ENCODE measurements at places on chromosomes 4 and X.
A peak's percentile ranks its signal among the peaks of the same experiment; 100 is the strongest.

DNA sequence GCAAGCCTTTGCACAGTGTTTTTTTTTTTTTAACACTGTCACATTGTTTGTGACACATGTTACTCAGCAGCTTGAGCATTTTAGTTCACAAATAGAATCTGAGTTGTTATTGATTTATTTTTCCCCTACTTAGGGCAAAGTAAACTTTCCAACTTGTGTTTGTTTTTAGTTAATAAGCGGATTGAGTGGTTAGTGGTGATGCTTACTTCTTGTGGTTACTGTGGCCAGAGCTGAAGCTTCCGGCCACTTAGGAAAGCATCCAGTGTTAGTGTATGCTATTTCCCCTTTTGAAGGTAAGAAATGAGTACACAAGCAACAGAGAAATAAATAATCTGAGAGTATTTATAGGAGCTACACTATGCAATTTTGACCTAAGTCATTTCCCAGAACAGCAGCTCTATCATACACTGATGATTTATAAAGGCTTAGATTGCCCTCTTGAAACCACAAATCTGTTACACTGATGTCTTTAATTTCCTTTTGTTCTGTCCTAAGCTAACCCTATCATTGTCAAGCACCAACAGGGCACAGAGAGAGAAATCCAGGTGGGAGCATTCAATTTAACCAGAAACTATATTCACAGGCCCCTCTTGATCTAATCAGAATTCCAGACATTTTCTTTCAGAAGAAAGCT lies 2464.6 kb downstream of the PCDH7 start:
- no peak for DNase-seq

DNA sequence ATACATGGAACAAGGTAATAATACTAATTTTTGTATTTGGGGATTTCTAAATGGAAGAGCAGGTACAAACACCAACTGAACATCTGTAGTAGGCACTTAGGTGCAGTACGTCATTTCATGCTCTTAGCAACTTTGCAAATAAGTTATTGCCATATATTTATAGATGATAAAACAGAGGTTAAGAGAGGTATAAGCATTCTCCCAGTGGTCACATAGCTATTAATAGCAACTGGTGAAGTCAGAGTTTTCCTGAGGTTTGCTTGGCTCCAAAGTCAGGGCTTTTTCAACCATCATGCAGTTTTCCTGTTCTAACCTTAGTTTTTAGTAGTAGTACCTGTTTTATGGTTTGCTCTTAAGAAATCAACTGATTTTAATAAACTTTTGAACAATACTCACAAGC lies 10.9 kb downstream of the ARHGEF38 start:
- DNase-seq, result no peak

- DNase-seq, result no peak
Observed at GRCh38 chr4:10013722-10014121, 7.6 kb downstream of the SLC2A9 start.

GRCh38 chr4:1053080-1053661 lies 41.7 kb downstream of the FGFRL1 start:
- DNase-seq, result no peak

DNA sequence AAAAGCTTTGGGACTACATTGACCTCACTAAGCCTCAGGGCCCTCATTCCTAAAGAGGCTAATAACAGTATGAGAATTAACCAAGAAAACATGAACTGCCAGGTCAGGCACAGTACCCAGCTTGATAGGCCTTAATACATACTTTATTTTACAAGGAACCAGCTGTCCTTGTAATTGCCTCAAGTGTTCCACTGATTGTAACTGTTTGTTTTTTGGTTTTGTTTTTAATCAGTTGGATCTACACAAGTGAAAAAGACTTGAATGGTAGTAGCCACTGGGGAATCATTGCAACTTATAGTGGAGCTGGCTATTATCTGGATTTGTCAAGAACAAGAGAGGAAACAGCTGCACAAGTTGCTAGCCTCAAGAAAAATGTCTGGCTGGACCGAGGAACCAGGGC lies 35.6 kb downstream of the PKD2 start:
- DNase-seq, result no peak

DNA sequence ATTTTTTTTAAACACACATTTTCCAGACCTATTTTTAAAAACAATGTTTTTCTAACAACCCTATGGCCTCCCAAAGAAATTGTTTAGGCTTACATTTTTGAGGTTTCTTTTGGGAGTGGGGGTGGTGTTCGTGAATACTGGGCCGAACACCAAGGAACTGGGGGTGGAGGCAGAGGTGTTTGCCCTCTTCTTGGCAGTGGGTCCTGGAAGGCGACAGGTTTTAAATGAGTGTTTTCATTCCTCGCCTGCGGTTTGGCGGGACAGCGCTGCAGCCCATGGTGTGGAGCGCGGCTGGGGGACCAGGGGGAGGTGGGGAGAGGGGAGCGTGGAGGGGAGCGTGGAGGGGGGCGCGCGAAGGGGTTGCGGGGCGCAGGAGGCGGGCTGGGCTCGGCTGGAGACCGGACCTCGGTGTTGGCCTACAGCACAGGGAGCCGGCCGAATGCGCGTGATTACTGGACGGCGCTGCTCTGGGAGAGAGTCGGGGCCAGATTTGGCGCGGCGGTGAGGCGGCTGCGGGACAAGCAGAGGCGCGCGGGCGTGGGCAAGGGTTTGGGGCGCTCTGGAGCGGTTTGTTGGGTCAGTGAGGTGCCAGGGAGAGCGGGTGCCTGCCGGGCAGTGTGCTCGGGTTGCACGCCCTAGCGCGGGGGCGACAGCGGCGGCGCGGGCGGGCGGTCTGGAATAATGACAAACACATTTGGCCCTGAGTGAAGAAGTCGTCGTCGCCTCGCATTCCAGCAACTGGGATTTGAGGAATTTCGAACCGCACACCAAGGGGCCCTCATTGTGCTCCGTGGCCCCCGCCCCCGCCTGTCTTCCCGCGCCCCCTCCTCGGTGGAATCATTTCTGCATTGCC lies 764 bp downstream of the PDGFRA start:
- DNase-seq, result no peak

DNA sequence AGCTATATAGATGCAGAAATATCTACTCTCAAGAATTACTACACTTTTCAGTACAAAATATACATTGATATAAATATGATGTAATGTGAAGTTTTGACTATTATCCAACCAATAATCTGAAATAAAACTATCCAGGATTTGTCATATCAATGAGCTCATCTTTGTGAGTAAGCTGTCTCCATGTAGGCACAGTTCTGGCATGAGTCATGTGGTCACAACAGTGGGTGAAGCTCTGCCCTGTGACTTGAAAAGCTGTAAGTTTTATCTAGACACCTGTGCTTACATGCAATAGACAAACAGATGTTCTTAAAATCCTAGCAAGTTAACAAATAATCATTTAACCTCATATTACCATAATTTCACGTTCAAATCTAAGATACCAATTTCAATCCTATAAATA lies 192.7 kb downstream of the GABRG1 start:
- no peak for DNase-seq

DNA sequence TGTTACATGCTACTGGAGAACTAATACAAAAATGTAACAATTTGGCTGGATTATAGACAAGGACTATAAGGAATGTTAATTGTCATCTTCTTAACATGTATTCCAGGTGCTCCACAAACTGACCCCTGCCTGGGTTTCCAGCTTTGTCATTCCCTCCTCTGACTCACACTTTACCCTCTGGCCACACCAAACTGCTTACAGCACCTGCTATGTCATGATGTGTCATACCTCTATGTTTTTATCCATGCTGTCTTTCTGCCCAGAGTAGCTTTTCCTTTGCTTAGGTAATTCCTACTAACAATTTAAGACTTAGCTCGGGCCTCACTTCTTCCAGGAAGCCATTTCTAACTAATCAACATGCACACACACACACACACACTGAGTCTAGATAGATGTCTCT lies 14.0 kb upstream of the SHROOM4 start:
- no peak for DNase-seq

GRCh38 chrX:136210243-136210642 lies 41.0 kb downstream of the MAP7D3 start:
- no peak for DNase-seq

DNA sequence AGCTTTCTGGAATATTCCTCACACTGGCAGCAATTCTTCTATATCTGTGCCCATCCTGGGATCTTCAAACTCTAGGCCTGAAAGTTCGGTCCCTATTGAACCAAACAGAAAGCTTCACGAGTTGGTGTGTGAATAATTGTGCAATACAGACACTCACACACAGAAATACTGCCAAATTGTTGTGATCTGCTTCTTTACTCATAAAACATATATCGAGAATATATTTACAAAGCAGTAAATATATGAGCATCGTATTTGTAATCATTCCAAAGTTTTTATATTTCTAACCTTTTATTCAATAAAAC lies 56.6 kb upstream of the BEX4 start:
- DNase-seq, result no peak

- no peak for DNase-seq
Observed at GRCh38 chr4:184306470-184306869, 88.8 kb upstream of the ENPP6 start.

DNA sequence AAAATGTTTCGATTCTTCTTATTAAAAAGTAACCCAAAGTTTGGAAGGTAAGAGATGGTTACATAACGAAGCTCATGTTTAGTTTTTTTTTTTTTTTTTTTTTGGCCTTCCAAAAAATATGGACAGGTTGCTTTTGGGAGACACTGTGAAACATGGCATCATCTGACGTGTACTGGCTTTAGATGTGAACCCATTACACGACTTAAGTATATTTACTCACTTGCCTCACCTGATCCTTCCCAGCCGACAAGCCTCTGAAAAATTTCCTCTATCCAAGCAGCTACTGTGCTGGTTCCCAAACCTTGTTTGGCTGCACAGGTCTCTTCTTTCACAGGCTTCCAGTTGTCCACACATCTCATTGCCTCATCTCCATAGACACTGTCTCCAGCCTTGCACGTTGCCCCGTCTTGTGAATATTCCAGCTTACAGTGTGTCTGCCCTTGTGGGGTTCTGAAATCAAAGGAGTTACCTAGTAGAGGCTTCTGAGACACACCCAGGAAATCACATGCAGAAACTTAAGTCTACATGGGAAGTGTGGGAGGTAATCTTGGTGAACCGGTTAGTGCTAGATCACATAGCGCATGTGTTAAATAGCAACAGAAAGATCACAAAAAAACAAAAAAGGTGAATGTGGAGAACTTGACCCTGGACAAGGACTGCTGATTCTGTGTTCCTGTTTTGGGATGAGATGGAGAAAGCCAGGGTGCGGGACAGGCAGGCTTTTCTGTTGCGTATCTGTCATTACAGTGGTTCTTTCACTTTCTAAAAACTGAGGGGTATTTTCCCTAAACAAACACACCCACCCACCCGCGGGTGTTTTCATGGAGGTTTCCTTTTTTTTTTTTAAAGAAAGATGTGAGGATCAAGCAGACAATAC lies 328.6 kb downstream of the ARHGAP10 start:
- no peak for DNase-seq

DNA sequence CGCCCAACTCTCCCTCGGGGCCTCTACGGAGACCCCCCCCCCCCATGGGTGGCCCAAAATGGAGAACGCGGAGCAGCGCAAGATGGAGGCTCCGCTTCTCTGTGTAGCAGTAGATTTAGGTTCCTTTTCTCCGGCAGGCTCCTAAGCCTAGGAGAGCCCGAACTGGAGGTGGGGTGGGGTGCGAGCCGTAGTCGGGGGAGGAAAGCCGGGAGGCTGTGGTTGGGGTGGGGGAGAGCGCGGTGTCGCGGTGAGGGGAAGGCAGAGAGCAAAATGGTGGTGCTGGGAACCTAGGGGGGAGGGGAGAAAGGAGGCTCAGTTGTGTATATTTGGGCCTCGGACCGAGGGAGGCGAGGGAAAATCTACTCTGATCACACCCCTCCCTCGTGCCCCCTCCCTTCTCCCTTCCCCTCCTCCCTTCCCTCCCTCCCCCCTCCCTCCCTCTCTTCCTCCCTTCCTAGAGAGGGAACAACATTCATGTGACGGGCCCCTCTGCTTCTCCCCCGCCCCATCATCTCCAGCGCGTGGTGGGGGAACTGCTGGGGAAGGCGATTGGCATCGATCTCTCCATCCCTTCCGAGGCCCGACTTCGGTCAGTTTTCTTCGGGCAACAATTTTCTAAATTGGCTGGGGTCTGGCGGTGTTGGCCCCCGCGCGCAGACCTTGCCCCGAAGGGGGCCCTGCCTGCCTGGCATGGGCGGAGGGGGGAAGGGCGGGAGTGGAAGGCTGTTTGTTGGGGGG lies at the start of gene STAG2:
Gene STAG2 (plus strand): TSS at position 439 of the 738 bp plus-strand sequence. CDS start 60,922 bp downstream, outside the sequence.
- peak; percentile 23 for DNase-seq

GRCh38 chr4:145709843-145710242 lies 29.9 kb downstream of the C4orf51 start:
- DNase-seq, result no peak

- DNase-seq, result no peak
Observed at GRCh38 chr4:132123870-132124623, 1025.0 kb upstream of the PCDH10 start.

GRCh38 chrX:13695601-13696115 lies 6.7 kb downstream of the RAB9A start:
- no peak for DNase-seq

- no peak for DNase-seq
Observed at GRCh38 chrX:70439016-70439415, 5.6 kb upstream of the DLG3 start.

DNA sequence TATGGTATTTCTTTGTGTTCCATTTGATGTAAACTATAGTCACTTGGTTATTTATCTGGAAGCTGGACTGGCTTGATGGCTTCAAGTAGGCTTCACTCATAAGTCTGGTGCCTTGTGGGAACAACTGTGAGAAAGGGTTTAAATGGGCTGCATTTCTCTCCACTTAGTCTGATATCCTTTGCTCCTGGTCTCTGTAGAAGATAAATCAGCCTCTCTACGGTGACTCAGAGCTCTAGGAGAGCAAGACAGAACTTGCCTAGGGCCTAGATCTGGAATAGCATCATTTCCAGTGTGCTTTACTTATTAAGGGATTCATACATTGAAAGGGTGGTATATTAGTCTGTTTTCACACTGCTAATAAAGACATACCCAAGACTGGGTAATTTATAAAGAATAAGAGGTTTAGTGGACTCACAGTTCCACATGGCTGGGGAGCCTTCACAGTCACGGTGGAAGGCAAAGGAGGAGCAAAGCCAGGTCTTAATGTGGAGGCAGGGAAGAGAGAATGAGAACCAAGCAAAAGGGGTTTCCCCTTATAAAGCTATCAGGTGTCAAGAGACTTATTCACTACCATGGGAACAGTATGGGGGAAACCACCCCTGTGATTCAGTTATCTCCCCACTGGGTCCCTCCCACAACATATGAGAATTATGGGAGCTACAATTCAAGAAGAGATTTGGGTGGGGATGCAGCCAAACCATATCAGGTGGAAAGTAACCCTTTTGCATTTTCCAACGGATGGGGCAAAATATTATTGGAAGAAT lies 1746.4 kb upstream of the PCDH7 start:
- no peak for DNase-seq
